ENCODE measurements at places on chromosomes 12 and 14. TPM values are rescaled to one million over a fixed set of nuclear protein-coding genes. Genes with fewer than 3 reads are reported as not detected.

GZMB gene
- total RNA-seq = 0.78 TPM

PPP1R36 gene
- not detected for total RNA-seq

FAIM2 gene
- total RNA-seq = 2.8 TPM

GRCh38 chr12:96812153-96812552 is 94.9 kb upstream of the NEDD1 start:
- DNase-seq = no peak

DNA sequence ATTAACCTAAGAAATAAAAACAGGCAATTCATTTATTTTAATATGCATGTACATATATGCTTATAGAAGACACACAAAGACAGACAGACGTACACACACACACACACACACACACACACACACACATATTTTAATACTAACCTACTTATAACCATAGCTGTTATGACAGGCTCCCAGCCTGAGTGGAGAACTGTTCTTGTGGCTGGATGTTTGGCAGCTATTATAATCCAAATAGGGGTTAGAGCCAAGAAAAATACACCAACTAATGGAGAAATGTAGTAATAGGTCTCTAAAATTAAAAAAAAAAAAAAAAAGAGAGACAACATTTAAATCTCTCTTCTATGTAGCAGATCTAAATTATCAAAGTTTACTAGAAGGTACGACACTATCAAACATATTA is 91.8 kb downstream of the SLC41A2 start:
- peak; percentile 4 for DNase-seq

GRCh38 chr12:58368001-58368400 is 426.6 kb downstream of the ATP23 start:
- no peak for DNase-seq

GRCh38 chr14:23555533-23555881 is 564 bp upstream of the THTPA start:
- no peak for DNase-seq

GRCh38 chr12:66829660-66830325 is 150.9 kb upstream of the GRIP1 start:
- DNase-seq = no peak

- no peak for DNase-seq
Observed at GRCh38 chr12:14694145-14694714, 2.2 kb downstream of the GUCY2C start.

GRCh38 chr12:93944911-93945310 is 203.5 kb upstream of the PLXNC1 start:
- no peak for DNase-seq

GRCh38 chr12:126741536-126742240 is 1525.3 kb upstream of the TMEM132C start:
- no peak for DNase-seq

GRCh38 chr12:60266381-60266852 is 670.6 kb downstream of the SLC16A7 start:
- DNase-seq = no peak

DNA sequence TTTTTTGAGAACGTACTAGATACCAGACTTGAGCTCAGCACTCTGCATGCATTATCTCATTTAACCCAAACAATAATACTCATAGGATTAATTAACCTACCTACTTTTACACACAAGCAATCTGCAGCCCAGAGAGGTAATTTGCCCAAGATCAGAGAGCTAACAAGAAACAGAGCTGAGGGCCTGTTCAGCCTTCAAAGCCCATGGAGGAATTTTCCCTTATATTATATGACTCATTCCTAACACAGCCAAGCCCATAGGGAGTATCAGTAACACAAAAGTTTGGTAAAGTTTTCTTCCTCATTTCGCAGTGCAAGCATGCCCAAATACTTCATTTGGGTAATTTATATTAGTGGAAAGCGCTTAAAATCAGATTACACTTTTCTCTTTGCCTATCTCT is 94.7 kb downstream of the GALC start:
- DNase-seq = no peak
